ENCODE measurements at places on chromosomes 4 and X.

- DNase-seq, result peak; percentile 17
Observed at GRCh38 chrX:135477576-135477975, 42.9 kb upstream of the INTS6L start.

- DNase-seq, result no peak
Observed at GRCh38 chr4:111113591-111113990, 490.7 kb upstream of the PITX2 start.

DNA sequence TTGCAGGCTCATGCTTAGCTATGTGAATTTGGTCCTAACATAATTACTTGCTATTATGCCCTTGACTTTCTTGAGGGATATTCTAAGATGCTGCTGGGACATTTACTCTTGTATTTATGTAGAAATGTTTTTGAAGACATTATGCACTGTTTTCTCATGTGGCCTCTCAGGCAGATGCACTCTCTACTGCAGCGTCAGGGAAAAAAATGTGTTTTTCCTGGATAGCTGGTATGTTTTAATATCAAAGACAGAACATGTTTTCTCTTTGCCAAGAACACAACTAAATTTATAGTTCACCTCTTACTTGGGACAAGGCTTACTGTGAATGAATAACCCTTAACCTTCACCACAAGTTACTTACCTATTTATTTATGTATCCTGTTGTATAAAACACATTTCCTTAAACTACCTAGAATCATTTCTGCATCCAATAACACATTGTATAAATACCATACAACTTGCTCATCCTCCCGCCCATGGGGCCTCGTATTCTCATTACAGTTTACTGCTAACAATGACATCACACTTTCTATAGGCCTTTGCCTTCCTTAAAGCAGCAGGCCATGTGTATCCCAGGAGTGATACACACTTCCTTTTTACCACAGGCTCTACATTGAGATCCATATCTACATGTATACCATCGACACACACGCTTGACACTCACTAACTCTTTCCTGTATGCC is 178.7 kb downstream of the SLIT2 start:
- DNase-seq, result no peak

GRCh38 chr4:3307891-3308575 is 15.2 kb downstream of the RGS12 start:
- no peak for DNase-seq

- no peak for DNase-seq
Observed at GRCh38 chr4:98544818-98545414, 113.5 kb downstream of the TSPAN5 start.

- DNase-seq, result no peak
Observed at GRCh38 chr4:172547724-172548123, 620.9 kb upstream of the GALNT7 start.

DNA sequence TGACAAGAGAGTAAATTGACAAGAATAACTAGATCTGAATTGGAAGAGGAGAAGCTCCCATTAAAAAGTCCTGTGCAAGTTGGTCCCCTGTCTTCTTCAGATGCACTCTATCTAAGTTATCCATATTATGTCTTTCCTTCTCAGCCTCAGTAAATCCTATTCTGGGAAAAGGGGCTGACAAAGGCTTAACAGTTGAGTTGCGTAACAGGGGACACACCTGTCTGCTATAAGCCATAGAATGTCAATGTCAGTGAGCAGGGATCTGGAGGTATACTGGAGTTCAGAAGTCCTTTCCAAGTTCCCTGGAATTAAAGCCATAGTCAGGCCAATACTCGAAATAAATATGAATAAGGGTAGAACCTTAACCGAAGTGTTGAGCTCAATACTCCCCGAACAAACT is 26.3 kb upstream of the TNIP3 start:
- DNase-seq, result no peak

DNA sequence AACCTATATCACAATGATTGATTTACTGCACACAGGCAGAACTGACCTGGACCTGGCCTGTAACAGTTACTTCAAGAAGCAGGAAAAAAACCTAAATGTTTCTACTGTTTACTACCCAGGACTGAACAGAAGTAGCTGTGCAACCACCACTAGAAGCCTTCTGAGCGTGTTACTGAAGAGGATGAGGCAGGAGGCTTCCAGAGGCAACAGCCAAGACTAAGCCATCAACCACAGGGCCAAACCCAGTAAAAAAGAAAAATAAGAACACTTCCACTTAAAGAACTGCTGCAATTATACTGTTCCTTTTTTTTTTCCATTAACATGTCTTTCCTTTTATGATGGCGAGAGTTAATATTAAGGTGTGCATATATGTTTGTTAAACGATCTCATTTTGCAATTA is 29.4 kb upstream of the TTC29 start:
- no peak for DNase-seq

DNA sequence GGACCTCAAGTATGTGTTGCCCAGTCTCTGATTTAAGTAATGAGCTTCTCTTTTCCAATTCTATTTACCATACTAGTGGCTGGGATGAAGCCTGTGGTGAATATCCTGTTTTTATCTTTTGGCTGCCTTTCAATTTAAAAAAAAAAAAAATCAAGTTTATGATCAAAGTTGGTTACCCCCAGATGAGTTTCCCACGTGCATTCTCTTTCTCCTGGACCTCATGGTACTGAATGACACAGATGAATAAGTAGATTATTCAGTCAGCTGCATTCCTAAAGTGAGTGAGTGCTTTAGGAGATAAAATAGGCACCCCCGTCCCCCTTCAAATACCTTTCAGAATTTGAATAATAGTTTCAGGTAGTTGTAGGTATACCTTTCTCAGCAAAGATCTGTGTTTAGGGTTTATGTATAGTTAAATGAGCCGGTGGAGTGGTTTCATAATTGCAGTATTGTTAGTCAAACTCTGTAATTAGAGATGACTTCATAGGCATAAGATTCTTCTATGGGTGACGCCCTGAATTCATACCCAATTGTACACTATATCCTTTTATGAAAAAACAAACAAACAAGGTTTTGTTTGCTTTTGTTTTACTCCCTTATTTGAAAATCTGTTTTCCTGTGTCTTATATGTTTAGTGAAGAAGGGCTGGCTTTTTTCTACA is 41.9 kb downstream of the PLS3 start:
- no peak for DNase-seq

- no peak for DNase-seq
Observed at GRCh38 chrX:16788477-16788876, 2.2 kb downstream of the TXLNG start.

DNA sequence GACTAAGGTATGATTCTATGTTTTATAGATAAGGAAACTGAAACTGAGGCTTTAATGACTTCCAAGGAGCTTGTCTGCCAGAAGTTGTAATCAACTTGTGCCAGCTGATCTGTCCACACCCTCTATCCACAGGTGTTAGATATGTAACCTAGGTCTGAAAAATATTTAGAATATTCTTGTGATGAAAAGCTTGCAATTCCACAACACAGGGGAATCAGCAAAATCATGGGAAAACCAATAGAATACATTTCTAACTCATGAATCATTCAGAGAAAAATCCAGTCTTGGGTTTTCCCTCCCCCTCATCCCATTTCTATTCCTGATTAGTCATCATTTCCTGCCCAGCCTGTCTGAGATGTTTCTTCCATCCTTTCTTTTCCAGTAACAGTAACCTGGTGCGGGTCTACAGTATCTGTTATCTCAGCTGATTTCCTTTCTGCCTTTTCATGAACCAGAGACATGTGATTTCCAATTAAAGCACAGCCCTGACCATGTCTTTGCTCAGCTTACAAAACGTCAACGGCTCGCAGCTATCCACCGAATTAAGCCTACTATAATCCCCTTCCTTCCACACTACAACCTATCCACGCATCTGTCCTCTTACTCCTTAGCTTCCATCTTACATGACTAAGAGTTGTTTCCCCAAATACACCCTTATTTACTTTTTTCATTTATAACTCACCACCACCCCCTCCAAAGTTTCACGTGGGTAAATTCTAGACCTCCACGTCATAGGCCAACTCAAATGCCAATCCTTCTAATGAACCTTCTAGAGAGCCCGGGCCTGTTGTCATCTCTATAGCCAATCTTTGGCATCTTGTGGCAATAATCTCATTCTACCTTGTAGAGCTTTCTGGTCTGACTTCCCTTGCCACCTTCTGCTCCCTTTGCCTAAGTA is 961 bp upstream of the NOCT start:
- no peak for DNase-seq

GRCh38 chrX:131279617-131280016 is 9.5 kb downstream of the IGSF1 start:
- DNase-seq, result no peak

GRCh38 chr4:3399277-3400194 is 42.2 kb upstream of the HGFAC start:
- DNase-seq, result no peak

DNA sequence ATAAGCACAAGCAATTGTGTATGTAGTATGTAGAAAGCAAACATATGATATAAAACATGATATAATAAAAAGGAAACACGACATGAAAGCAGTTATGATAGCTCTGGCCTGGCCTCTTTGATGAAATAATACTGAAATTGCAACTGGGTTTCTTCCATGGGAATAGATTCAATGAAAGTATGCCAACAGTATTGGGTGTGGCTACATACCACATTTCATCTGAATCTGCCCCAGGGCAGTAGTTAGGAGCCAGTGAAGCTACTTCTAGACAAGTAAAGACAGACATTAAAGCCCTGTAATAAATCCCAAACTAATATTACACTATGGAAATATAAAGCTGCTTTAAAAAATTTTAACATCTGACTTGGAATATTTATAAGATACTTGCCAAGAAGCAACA is 207.3 kb downstream of the FBXW7 start:
- DNase-seq, result no peak

Data from activated T-cell treated with anti-CD3 and anti-CD28 coated beads for 24 hours (primary cell).